Left hindlimb (tissue), 1 donor: ENCODE measurements at places on chromosomes 12 and 14.
A peak's percentile ranks its signal among the peaks of the same experiment; 100 is the strongest.

GRCh38 chr12:127811988-127812387 lies 455.0 kb upstream of the TMEM132C start:
- DNase-seq: peak; percentile 91

GRCh38 chr12:45878630-45879255 lies 111.6 kb downstream of the SCAF11 start:
- no peak for DNase-seq

DNA sequence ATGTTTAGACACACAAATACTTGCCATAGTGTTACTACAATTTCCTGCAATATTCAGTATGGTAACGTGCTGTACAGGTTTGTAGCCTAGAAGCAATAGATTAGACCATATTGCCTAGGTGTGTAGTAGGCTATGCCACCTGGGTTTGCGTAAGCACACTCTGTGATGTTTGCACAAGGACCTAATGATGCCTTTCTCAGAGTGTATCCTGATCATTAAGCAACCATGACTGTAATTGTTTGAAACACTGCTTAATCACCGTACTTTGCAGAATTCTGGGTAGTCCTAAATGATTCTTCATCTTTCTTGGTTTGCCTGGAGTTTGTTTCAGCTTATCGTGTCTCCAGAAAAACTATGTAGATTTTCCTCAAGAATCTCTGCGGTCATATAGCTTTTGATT lies 11.2 kb upstream of the TCP11L2 start:
- DNase-seq: no peak

DNA sequence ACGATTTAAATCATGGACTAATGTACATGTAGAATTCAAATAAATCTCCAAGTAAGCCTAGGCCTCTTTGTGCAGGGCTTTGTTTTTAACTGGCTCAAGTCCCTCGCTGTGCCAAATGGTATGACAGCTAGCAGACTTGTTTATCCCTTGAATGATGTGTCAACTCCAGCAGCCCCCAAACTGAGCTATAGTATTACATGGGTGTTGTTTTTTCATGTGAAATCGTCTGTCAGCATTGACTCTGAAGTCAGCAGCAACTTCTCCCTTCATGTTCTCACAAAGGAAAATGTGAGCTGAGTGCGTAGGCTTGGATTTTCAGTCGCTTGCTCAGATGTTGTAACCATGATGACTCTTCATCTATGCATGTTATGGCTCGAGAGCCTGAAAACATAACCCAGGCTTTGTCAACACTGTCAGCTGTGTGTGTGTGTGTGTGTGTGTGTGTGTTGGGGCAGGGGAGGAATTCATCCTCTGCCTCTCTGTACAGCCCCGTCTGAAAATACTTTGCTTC lies 73.3 kb downstream of the PTHLH start:
- DNase-seq: no peak

DNA sequence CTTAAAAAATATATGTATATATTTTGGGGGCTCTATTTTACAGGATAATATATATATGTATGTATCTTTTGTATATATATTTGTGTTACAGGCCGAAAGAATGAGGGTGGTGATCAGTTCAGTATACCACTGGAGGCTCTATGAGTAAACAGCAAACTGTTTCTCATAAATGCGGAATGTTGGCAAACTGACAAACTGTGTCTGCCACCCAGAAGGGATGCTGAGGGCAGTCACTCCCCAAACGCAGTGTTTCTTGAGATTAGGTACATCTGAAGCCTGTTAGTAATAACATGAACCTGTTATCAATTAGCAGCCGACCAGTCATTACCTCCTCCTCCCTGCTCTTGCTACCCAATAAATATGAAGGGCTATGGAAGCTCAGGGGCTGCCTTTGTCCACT lies 20.8 kb downstream of the TNFAIP2 start:
- no peak for DNase-seq

GRCh38 chr12:19908830-19909229 lies 459.5 kb upstream of the PDE3A start:
- no peak for DNase-seq

GRCh38 chr12:69096669-69097335 lies 142.6 kb upstream of the CPSF6 start:
- DNase-seq: no peak

GRCh38 chr12:104448451-104448850 lies 8.3 kb upstream of the CHST11 start:
- no peak for DNase-seq

DNA sequence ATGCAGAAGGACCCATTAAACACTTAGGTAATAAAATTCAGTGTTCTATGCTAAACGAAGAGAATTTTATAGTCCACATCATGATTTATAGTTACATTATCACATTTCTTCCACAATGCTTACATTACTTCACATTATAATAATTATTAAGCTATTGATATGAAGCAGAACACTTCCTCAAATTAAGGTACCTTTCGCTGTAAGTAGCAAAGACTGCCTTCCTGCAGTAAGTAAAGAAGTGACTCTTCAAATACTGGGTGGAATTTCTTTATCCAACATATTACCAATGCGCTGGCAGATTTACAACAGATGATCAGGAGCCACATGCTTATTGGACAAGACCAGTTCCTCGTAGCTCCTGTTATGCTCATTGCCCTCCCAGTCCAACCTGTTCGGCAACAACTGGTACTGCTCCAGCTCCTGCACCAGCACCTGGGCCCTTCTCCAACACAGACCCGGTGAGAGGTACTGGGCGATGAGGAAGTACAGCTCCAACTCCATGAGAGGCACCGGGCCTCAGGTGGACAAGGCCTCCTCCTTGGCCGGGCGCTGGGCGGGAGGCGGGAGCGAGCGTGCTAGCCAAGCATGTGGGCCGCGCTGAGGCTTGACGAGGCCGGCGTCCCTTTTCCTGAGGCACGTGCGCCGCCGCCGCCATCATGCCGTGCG lies 210.7 kb upstream of the ATP2B1 start:
- no peak for DNase-seq

DNA sequence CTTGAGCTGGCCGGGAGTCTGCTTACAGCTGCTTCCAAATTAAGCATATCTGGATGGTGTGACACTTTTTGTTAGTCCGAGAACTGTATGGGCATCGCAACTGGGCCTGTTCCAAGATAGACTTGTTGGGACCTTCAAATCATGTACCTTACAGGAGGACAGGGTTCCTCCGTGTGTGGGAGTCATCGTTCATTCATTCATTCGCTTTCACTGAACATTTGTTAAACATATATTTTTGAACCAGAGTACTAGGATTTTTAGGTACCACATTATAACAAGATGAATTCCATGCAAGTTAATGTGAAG lies 387 bp upstream of the IPO8 start:
- DNase-seq: no peak

- DNase-seq: no peak
These were observed 23.8 kb upstream of the LRTM2 start for GRCh38 chr12:1796515-1797010.

- DNase-seq: no peak
These were observed 821.9 kb downstream of the VRK1 start for GRCh38 chr14:97618917-97619690.

DNA sequence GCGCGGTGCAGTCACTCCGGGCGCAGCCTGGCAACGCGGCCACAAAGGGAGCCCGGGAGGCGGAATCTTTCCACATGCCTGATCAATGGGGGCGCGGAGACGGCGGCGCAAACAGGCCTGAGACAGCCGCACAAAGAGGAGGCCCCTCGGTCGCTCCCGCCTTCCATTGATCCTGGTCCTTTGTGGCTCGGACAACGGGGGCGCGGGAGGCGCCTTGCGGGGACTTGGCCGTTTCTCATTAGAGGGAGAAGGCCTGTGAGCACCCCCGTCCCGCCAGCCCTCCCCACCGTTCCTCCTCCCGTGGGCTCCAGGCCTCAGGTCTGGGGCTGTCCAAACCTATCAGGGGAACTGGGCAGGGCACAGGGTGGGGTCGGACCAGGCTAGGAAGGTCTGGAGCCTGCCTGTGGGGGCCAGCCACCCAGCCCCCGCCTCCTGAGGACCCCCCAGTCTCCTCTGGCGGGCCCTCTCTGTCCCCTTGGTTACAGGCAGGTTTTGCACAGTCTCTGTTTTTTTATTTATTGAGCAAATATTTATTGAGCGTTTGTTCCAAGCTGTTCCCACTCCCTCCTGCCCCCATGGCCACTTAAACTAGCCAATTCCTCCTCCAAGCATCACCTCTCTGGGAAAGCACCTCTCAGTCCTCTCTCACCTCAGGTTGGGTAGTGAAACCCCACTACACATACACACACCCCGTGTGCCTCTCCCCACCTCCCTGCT lies 29.0 kb upstream of the MSI1 start:
- DNase-seq: no peak

- DNase-seq: no peak
These were observed 59.3 kb downstream of the PPP1R13B start for GRCh38 chr14:103788086-103788485.

GRCh38 chr14:90828642-90829487 lies 12.6 kb upstream of the TTC7B start:
- DNase-seq: no peak

- DNase-seq: no peak
These were observed 115.0 kb downstream of the TMEM260 start for GRCh38 chr14:56694609-56695008.

- no peak for DNase-seq
These were observed 38.0 kb upstream of the GPATCH2L start for GRCh38 chr14:76113691-76114090.

GRCh38 chr12:121697093-121697698 lies 15.4 kb upstream of the TMEM120B start:
- no peak for DNase-seq

DNA sequence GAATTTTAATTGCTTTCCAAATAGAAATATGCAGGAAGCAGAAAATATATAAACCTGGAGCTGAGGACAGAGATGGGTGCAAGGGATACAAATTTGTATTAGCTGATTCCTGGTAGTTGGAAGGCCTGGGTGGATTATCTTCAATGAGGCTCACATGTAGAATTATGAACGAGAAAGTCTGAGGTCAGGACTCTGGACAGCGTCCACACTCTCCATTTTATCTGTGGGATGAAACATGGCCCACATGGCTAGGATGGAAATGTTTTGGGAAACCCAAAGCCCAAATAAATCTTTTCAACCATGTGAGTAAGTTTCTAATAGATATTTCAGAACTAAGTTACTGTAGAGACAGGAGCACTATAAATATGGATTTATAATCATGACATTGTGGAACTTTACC lies 256.1 kb downstream of the APAF1 start:
- DNase-seq: no peak

DNA sequence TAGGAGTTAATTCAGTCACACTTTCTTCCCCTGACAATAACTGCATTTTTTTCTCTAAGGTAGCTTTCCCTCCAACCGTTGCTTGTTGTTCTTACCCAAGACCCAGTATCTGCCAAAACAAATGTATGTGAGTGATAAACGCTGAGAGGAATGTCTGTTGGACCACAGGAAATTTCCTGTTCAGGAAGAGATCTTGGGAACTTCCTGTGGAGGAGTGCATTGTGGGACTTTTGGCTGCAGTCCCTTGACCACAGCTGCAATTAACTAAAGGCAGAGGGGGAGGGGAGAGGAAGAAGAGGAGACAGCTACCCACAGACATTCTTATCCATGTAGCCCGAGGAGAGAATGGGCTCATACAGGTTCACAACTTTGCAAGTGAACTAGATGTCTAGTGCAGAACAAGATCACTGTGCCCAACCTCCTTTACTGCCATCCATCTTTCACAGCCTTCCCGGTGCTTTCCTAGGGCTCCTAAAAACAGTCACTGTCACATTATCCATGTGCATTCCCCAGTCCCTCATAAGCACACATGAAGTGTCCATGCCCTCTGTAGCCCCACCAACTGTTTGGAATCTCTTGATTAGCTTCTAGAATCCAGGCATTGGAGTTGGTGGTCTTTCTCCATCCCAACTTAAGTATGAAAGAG lies 149.5 kb downstream of the ETV6 start:
- DNase-seq: no peak

- DNase-seq: no peak
These were observed 209.9 kb upstream of the HMGA2 start for GRCh38 chr12:65614259-65614889.

DNA sequence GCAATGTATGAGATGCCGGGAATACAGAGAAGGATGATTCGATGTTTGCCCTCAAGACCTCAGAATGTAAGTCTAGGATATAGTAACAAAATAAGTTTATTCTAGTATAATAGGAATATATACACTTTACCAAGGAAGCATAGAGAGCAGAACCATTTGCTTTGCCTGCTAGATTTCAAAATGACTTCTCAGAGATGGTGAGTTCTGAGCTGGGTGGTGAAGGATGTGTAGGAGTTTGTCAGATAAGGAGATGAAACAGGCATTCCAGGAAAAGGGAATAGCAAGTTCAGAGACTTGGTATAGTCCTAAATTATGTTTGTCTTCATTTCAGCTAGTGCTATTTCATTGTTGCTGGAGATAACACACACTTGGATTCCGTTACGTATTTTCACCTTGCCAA lies 655.9 kb downstream of the DIO2 start:
- no peak for DNase-seq

- no peak for DNase-seq
These were observed 123.6 kb upstream of the SLC16A7 start for GRCh38 chr12:59472273-59472672.

GRCh38 chr14:102694530-102695166 lies 82.6 kb upstream of the TRAF3 start:
- peak; percentile 54 for DNase-seq

- no peak for DNase-seq
These were observed 8.5 kb upstream of the BCL7A start for GRCh38 chr12:122013136-122013535.

GRCh38 chr14:81252278-81252677 lies 31.5 kb upstream of the GTF2A1 start:
- no peak for DNase-seq

DNA sequence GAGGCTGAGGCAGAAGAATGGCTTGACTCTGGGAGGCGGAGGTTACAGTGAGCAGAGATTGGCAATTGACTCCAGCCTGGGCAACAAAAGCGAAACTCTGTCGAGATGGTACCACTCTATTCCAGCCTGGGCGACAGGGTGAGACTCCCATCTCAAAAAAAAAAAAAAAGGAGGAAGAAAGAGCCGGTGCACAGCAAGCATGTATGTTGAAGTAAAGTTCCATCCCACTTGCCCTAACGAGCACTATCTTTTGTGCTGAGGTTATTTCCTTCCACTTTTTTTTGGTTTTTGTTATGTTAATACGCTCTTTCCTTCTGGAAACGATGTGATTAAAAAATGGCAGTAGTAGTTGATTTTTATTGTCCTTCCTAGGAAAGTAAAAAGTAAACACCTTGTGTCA lies 19.5 kb upstream of the GOLGA5 start:
- no peak for DNase-seq

DNA sequence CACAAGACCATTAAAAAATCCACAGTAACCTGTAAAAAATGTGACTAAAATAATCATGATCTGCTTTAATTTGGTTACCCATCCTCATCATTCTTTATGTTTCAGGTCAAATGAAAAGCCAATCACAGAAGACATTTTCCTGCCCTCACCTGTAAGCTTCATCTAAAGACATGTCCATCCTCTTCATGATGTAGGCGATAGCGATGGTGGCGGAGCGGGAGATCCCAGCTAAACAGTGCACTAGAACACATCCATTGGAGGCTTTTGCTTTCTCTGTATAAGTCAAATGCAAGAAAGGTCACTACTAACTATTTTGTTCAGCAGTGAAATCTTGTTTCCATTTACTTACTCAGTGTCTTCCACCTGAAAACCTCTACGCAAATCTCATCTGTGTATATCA lies 82.6 kb downstream of the DUSP16 start:
- no peak for DNase-seq

- peak; percentile 84 for DNase-seq
These were observed 874 bp downstream of the CDC42BPB start for GRCh38 chr14:103056322-103057027.
